Cerebellar nuclear complex (tissue), 1 donor: ENCODE measurements at places on chromosomes 2 and 18.
A peak's percentile ranks its signal among the peaks of the same experiment; 100 is the strongest.

GRCh38 chr18:26429535-26430226 is 118.7 kb downstream of the KCTD1 start:
- DNase-seq = no peak

DNA sequence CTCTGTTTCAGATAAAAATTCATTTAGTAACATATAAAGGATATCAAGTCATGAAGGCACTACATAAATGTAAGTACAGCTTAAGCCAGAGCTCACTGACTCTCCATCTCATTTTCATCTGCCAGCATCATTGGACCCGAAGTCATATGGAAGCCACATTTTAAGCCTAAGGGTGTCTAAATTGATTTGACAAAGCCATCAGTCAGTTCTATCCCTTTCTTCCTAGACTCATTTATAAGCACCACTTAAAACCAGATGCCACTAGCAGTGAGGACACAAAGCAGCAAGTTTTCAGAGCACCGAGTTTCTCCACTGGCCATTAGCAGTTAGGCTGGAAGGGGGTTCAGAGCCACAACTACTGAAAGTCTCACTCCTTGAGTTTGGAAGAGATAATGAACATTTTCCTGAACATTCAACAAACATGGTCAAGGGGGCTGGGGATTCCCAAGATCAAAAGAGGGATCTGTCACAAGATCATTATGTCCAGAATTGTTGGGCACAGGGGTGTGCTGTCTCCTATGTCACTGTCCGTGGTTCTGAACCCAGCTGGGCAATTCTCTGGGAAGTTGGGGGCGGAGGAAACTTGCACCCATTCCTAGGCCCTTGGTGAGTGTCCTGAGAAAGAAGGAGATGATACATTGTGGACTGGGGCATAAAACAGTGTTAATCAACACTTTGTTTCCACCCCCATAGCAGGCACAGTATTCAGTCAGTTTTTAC is 158.5 kb upstream of the LMAN1 start:
- no peak for DNase-seq

- DNase-seq = no peak
Observed at GRCh38 chr2:13686262-13686661, 946.3 kb upstream of the LRATD1 start.

DNA sequence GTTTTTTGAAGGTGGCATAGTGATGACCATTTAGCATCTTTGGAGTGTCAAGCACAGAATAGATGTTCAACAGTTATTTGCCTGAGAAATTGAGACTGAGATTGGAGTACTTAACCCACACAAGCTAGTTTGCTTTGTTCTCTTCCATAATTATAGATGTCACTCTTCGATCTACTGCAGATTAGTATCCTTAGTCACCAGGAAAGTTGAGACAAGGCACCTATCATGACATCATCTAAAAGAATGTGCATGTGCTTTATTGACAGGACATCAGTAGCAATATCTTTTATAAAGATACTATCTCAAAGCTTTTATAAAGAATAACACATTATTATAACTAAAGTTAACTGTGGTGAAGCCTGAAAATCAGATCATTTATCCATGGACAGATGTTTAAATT is 6.4 kb downstream of the VRK2 start:
- no peak for DNase-seq

DNA sequence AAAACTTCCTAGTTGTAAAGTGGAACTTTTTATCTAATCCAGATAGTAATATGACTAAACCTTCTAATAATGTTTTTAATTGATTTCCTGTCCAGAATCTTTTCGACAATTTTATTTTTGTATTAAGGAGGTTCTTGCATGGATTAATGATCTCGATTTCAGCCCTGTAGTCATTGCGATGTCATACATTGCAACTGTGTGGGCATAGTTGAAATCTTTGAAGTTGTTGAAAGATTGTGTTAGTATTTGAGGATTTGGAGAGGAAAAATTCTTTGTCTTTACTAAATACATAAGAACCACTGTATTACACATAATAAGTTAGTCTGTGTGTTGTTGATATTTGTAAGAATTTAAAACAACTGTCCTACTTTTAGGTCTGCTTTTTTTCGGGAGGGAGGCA is 31.1 kb downstream of the ACSL3 start:
- DNase-seq = no peak

DNA sequence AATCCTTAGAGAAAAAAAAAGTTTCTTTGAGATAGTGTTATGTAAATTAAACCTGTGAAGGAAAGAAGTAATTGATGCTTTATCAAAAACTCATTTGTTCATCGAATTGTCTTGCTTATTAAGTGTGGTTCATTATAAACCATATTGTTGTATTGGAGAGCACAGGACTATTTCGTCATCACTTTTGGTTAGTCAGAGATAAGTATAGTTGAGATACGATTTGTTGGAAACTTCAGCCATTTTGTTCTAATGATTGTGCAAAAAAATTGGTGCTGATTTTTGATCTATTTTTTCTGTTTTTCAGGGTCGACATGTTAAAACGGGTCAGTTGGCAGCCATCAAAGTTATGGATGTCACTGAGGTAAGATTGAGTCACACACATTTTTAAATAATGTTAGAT is 92.9 kb downstream of the MAP4K4 start:
- no peak for DNase-seq

- DNase-seq = no peak
Observed at GRCh38 chr18:42649331-42650035, 466.0 kb downstream of the RIT2 start.

- no peak for DNase-seq
Observed at GRCh38 chr2:223219872-223220657, 168.1 kb downstream of the KCNE4 start.

GRCh38 chr2:99695130-99695943 is 205.5 kb upstream of the REV1 start:
- no peak for DNase-seq

- DNase-seq = no peak
Observed at GRCh38 chr18:3135536-3135935, 84.2 kb downstream of the MYOM1 start.

- no peak for DNase-seq
Observed at GRCh38 chr2:32746669-32747068, 118.8 kb downstream of the TTC27 start.

GRCh38 chr2:102895376-102895775 is 133.5 kb downstream of the TMEM182 start:
- no peak for DNase-seq

GRCh38 chr18:61435064-61435652 is 101.9 kb downstream of the CDH20 start:
- DNase-seq = no peak

DNA sequence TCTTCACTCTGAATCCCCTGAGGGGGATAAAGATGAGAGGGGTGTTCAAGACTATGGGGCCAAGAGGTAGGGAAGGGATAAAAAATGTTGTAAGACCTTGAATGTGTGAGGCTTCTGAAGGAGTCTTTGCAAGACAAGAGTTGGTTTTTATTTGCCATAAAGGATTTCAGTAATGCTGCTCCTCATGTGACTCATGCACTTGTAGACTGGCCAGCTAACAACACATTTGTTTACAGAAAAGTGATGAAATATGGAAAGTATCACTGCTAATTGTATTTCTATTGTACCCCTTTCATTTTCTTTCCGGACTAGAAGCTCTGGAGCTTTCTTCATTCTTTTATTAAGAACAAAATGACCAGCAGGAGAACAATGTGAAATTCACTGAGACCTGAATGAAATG is 782.1 kb downstream of the EPHA4 start:
- DNase-seq = no peak

GRCh38 chr2:8315531-8316165 is 366.2 kb upstream of the ID2 start:
- no peak for DNase-seq

DNA sequence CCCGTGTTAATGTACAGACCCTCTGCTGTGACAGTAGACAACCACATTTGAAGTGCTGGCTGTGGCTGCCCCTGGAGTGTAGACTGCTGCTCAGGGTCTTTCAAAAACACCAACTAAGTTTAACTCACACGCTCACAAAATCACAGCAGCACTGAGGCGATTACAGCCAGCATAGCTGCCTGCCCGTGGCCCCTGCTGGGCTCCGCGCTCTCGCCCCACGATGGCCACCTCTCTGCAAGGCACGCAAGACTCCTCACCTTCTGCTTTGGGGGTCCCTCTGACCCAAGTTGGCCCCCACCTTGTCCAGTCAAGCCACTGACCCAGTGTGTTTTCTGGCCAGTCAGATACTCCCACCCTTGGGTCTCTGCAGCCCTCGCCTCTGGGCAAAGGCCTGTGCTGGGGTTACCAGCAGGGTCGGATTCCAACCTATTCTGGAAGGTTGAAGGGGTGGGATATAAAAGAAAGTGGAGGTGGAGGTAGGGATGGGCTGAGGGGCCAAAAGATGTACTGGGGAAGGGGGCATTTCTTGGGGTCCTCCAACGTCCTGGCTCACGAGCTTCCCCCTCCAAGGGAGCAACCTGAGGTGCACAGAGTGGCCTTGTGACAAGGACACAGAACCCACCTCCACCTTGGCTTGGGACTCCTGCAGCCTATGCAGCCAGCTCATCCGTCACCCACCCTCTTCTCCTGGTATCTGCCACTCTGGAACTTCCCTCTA is 2.9 kb upstream of the B3GNT7 start:
- DNase-seq = no peak

- no peak for DNase-seq
Observed at GRCh38 chr2:237388036-237388435, 25.9 kb downstream of the COL6A3 start.

GRCh38 chr18:55997151-55997561 is 409.2 kb upstream of the TCF4 start:
- no peak for DNase-seq

DNA sequence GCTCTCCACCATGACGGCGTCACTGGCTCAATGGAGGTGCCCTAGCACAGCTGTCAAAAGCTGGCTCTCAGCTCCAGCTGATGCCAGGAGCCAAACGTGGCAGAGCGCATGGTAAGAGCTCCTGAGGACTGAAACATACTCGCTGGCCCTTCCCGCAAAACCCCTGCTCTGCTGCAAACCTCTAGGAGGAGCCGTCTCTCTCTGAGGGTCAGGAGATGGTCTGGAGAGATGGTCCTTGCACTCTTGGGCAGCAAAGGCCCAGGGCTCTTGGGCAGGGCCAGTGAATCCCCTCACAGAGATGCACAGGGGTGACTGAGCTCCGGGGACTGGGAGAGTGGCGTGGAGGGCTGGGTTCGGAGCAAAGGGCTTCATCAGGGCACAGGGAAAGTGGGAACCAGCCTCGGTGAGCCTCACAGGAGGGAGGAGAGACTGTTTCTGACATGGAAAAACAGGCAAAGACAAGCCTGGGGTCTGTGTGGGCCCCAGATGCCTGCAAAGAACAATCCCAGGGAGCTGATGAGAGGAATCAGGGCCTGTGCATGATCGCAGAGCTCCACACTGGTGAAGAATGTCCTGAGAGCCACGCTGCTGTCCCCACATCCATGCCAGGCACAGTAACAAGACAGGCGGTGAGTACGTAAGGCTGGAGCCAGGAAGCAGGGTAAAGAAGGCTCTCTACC is 17.2 kb downstream of the SNORC start:
- no peak for DNase-seq

DNA sequence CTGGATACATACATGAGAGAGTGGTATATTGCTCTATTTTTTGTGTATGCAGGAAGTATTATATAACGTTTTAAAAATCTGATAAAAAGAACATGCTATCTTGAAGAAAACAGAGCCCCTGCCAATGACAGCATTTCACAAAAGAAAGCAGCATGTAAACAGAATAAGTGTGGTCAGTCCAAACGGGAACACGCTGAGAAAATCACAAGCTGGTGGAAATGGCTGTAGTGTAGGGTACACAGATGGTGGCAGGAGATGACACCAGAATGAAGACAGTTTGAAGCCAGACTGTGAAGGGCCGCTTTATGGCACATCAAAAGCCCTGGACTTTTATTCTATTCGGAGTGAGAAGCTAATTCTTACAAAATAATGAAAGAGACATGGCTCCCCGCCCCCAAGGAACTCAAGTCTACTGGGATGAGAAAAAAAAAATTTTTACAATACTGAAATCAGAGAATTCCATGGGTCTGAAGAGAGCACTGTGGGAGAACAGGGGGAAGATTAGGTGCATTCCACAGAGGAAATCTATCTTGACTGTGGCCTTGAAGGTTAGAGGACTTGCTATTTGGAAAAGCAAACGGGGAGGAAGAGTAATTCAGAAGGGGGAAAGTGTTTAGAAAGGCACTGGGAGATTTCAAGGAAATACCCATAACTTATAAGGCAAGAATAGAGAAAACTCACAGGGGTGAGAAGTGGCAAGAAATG is 217.7 kb upstream of the SMAD7 start:
- peak; percentile 57 for DNase-seq

GRCh38 chr2:86143926-86144685 is 38.1 kb downstream of the PTCD3 start:
- DNase-seq = no peak

GRCh38 chr2:11160731-11161455 is 5.6 kb downstream of the SLC66A3 start:
- no peak for DNase-seq

DNA sequence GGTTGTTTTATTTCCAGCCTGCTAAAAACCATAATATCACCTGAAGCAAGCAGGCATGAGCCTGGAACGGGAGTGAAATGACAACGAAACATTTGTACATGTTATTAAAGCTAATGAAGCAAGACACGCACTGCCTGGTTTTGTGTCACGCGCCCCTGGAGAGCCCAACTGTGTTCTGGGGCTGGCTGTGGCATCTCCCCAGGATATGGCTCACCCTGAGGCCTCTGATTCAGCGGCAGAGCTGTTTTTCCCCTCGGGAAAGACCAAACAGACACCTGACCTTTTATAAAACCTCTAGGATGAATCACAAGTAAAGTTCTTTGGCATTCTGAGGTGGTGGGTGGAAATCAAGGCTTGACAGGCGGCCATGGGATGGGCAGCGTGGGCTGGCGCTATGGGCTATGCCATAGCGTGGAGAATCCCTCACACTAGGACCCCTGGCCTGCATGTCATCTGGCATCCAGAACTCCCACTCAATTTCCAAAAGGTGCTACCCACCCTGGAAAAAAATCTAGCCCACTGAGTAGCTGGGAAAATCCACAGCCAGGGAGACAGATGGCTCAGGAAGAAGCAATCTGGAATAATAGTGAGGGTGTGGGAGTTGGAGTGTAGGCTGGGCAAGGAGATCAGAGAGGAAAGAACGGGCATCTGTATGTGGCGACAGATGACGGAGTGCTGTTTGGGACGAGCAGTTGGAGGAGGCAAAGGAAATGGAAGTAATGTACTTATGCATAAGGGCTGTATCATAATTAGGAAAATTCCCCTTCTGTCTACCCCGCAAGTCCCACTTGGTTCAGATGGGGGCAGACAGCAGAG is 262.0 kb downstream of the AFF3 start:
- peak; percentile 14 for DNase-seq

DNA sequence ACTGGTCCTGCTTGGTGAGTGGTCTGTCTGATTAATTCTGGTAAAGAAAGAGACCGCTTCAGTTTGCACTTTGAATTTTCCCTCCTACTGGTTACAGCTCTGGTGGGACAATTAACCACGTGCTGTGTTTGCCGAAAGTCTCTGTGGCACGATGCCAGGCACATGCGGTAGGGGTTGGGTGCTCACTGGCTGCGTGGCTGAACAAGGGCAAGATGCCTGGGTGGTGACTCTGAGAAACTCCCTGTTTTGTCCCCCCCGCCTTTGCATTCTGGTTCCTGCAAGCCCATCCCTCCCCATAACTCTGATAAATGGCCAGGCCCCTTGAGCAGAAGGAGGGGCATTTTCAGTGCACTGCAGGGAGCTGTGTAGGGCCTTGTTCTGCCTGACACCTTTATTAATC is 206.1 kb downstream of the TFCP2L1 start:
- DNase-seq = no peak
